ENCODE measurements at places on chromosomes 3 and 15. TPM values are rescaled to one million over a fixed set of nuclear protein-coding genes. Genes with fewer than 3 reads are reported as not detected.

Gene ADCY5
- not detected for total RNA-seq

Gene MAP2K1
- 57.3 TPM for total RNA-seq

Gene PPP2R3A
- 0.17 TPM for total RNA-seq

Gene RASGRF1
- total RNA-seq = 0.55 TPM

Gene CLDN11
- total RNA-seq = not detected

Gene TUSC7
- total RNA-seq = not detected

Gene WDR72
- total RNA-seq = not detected

Gene RHCG
- total RNA-seq = not detected

Gene LTF
- not detected for total RNA-seq

Gene PRR23A
- not detected for total RNA-seq

Gene ADGRG7
- total RNA-seq = not detected

Gene SLC24A5
- total RNA-seq = not detected

Gene FMN1
- total RNA-seq = 35.2 TPM

Gene ARL8B
- total RNA-seq = 39.2 TPM

Gene ANKRD63
- not detected for total RNA-seq

Gene SPTSSB
- total RNA-seq = 0.32 TPM

Gene NPRL2
- total RNA-seq = 27.5 TPM

Gene ALPK3
- 0.15 TPM for total RNA-seq

Gene PIGZ
- total RNA-seq = 1.5 TPM

Gene STAC
- total RNA-seq = not detected

Gene FGD5
- total RNA-seq = not detected

Gene ACKR4
- total RNA-seq = 0.32 TPM

Gene ZKSCAN7
- 1.7 TPM for total RNA-seq

Gene TIMP4
- not detected for total RNA-seq

Gene CHRNA5
- 0.39 TPM for total RNA-seq

Gene GOLGA6L7
- total RNA-seq = not detected

Gene CCR1
- total RNA-seq = 0.47 TPM

Gene LYZL4
- not detected for total RNA-seq

Gene SMAD3
- 82.9 TPM for total RNA-seq

Data from T-helper 17 cell (primary cell).